ENCODE measurements at places on chromosomes 7 and 10.

DNA sequence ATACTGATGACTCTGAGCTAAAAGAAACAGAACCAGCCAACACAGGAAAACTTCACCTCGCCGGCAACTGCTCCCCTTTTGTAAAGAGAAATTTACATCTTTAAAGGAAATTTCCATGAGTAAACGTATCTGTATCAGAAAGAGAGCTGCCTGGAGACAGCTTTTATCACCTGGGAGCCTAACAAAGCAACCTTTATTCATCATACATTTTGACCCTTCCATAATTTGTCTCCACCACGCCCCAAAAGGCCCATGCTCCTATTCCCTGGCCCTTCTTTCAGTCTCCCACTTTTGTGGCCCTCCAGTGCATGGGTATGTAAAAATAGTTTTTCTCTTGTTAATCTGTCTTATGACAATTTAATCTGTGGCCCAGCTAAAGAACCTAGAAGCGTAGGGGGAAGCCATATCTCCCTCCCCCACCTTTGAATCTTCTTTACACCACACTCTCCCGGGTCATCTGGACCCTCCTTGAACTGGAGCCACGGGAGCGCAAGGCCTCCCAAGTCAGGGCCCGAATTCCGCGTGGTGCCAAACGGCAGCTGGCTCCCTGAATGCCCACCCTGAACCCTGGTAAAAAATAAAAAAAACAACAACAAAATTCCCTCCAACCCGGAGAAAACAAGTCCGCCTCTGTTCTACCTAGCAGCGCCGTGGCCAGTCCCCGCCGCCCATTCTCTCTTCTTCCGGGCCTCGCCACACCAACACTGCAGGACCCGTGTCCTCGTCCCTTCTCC lies 15.4 kb upstream of the FKBP9 start:
- DNase-seq, result peak; percentile 56

GRCh38 chr7:70113536-70113935 lies 515.3 kb downstream of the AUTS2 start:
- DNase-seq, result no peak

GRCh38 chr10:119263951-119264617 lies 56.7 kb downstream of the GRK5 start:
- peak; percentile 54 for DNase-seq

DNA sequence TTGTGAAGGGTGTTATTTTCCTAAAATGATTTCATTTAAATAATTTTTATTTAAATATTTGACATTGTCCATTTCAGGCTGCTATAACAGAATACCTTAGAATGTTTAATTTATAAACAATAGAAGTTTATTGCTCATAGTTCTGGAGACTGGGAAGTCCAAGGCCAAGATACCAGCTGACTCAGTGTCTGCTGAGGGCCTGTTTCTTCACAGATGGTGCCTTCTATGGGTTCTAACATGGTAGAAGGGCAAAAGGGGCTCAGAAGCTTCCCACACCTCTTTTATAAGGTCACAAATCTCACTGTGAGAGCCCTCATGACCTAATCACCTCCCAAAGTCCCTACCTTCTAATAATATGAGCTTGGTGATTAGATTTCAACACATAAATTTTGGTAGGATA lies 50.7 kb downstream of the MTURN start:
- DNase-seq, result no peak

GRCh38 chr7:50479743-50480517 lies 29.8 kb upstream of the FIGNL1 start:
- DNase-seq, result peak; percentile 35

DNA sequence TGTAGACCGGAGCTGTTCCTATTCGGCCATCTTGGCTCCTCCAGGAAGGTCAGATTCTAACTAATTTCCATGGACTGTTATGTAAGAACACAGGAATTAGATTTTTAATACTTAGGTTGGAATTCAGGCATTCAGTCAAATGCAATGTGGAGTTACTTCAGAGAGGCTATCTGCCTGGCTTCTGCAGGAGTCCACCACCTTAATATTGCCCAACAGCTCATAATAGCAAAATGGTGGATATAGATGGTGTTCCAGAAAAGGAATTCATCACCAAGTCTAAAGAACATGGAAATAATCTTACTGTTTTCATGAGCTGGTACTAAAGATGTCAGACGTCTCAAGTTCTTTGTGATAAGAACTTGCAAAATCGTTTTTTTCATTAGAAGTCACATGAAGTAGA lies 39.5 kb downstream of the CRHR2 start:
- DNase-seq, result no peak

- no peak for DNase-seq
These were observed 69.2 kb downstream of the ARMC3 start for GRCh38 chr10:22997096-22997495.

DNA sequence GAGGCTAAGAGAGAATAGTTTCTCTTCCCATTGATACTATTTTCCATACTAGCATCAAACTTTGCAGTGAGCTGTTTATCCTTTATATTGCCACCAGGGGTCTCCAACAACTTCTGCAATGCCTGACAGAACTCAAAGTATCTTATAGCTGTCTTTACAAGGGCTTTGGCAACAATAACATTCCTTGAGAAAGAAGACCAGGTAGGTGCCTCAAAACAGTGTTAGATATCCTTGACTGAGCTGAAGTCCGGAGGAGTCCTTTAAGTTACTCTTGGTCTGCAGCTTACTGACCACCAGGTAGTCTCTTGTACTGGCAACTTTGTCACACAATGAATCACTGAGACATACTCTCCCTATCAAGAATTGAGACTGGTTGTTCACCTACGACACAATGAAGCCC lies 30.0 kb upstream of the TES start:
- peak; percentile 77 for DNase-seq

- DNase-seq, result no peak
These were observed 499.1 kb downstream of the ACTR3B start for GRCh38 chr7:153258686-153259085.

DNA sequence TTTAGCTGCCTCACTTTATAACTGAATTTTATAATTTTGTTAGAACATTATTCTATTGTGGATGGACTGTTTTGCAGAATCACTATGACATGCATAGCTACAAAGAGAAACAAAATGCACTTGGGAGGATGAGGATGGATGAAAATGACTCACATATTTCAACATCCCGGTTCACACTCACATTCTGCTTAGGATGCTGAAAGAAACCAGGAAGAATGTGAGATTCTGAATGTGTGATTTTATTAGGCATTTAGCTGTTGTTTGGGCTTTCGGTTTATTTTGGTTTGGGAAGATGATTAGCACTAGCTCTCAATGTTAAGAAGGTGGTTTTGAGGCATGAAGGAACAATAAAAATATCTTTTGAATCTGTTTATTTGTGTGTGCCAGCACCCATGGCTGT lies 235.5 kb downstream of the SEMA3E start:
- DNase-seq, result no peak

- no peak for DNase-seq
These were observed 133.0 kb upstream of the FAM20C start for GRCh38 chr7:59079-60016.

GRCh38 chr10:97220355-97220754 lies 34.6 kb upstream of the SLIT1 start:
- DNase-seq, result no peak

GRCh38 chr10:119522747-119523426 lies 19.6 kb downstream of the RGS10 start:
- DNase-seq, result no peak

GRCh38 chr10:110493832-110494426 lies 3.8 kb upstream of the DUSP5 start:
- DNase-seq, result no peak

DNA sequence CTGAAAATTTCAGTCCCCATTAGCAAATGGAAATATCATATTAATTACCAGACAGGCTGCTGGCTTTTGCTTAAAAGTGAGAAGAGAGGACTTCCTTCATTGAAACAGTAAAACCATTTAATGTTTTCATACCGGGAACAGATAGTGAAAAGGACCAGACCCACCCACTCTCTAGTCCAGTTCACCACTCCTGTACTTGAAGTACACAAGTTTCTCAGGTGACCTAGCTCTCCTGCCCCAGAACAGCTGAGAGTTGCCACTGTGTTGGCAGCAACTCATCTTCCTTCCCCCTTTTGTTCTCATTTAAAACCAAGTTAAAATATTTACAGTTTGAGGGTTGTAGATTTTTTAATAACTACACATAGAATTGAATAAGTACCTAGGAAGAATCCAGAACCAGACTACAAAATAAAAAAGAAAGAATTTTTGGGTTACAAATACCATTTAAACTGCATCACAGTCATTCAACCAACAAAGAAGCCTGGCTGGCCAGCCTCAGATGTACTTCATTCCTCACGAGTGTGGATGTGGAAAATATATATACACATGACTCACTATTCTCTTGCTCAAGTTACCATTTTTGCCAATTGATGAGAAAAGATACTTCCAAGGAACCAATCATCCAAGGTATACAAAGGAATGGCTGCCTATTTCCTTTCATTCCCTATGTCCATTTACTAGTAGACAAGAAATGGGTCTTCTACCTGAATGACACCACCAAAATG lies 68.1 kb downstream of the VPS41 start:
- DNase-seq, result no peak

GRCh38 chr10:75441196-75441595 lies 9.8 kb downstream of the LRMDA start:
- DNase-seq, result no peak

DNA sequence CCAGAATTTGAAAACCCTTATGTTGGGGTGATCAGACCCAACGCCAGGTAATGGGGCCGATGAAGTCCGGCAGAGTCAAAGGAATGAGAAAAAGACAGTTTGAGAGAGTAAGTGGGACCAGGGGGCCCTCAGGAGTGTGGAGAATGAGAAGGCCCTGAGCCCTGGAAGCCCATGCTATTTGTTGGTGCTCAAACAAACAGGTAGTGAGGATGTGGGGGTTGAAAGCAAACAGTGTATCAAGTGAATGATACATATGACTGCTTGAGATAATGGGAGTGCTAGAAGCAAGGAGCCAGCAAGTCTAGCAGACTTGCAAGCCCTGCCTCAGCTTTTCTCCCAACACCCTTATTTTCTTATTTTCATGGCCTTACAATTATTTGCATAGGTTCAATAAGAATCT lies 11.2 kb upstream of the SEPTIN14 start:
- DNase-seq, result no peak

DNA sequence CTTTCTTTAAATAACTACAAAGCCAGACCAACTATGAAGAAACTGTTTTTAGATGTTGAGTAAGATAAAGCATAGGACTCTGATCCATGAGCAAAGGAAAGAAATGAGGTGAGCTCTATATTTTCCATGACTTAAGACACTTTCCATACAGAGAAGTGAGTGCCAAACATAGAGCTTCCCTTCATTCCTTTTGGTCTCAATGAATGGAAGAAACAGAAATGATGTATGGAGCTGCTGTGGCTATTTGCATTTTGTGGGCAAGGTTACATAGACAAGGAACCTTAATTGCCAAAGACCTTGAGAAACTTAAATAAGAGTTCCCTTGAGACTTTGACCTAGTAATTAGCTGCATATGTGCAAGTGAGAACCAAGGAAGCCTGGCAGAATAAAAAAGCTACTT lies 1152.2 kb downstream of the XPNPEP1 start:
- DNase-seq, result no peak

- DNase-seq, result no peak
These were observed 153.0 kb downstream of the GNAI1 start for GRCh38 chr7:80287400-80288174.

- DNase-seq, result no peak
These were observed 2.9 kb upstream of the TARP start for GRCh38 chr7:38276096-38276877.

- DNase-seq, result no peak
These were observed 75.5 kb upstream of the CREB5 start for GRCh38 chr7:28336806-28337205.

- DNase-seq, result no peak
These were observed 119.0 kb upstream of the PTPRZ1 start for GRCh38 chr7:121753944-121754343.

- DNase-seq, result peak; percentile 91
These were observed 750 bp downstream of the ZNF398 start for GRCh38 chr7:149147752-149148653.

All from activated CD4-positive, alpha-beta T cell treated with anti-CD3 and anti-CD28 coated beads, Interleukin-2, amount 10 ng/mL, durations not matched to agents 24 days and 14 days (primary cell).